Activated gamma-delta T cell treated with Interleukin-2 at 50 U/mL for 16 hours (primary cell): ENCODE measurements at places on chromosomes 2 and 18.

DNA sequence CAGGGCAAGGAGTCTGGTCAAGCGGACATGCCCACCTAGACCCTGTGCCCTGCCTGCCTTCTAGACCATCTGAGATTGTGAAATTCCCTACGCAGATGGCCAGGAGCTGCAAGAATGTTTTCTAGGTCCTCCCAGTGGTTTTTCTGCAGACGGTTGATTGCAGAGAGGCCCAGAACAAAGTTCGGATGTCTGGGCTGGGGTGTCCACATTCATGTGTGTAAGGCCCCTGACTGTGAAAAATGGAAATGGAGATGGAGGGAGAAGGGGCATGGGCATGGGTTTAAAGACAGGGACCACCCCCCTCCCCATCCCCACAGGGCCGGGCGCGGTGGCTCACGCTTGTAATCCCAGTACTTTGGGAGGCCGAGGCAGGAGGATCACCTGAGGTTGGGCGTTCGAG is 11.8 kb downstream of the ARHGAP25 start:
- DNase-seq: no peak

- DNase-seq: no peak
Observed at GRCh38 chr2:67137699-67138098, 259.4 kb upstream of the ETAA1 start.

GRCh38 chr2:71675296-71675695 is 221.9 kb downstream of the DYSF start:
- no peak for DNase-seq

DNA sequence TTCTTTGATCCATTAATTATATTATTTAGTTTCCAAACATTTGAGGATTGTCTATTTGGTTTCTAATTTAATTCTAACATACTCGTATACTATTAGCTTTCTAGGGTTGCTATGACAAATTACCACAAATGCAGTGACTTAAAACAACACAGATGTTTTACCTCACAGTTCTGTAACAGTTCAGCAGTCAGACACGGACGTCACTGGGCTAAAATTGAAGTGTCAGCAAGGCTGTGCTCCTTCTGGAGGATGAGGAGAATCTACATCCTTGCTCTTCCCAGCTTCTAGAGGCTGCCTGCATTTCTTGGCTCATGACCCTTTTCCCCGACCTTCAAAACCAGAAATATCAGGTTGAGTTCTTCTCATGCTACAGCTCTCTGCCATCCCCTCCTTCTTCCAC is 117.6 kb downstream of the TFCP2L1 start:
- no peak for DNase-seq

GRCh38 chr2:14828223-14828622 is 195.7 kb downstream of the LRATD1 start:
- DNase-seq: no peak

DNA sequence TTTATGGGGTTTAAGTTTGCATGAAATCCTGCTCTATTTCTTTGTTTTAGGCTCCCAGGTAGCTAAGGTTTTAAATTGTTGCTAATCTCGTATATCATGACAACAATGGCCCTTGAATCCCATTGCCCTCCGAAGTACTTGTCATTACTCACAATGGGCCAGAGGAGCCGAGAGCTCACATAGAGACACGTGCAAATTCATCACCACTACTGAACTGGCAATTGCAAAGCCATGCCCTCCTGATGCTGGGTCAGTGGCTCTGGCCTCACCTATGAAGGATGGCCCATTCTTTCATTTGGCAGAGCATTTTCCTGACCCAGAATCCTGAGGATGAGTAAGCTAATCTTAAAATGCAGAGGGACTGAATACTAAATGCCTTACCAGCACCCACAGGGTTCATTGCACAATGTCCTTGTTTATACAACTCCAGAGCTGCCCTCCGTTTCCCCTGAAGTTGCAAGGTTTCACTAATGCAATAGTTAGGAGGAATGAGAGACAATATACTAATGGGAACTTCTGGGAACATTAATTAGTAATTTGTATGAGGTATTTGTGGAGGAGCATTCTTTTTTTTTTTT is 71.6 kb upstream of the GAREM1 start:
- DNase-seq: no peak

DNA sequence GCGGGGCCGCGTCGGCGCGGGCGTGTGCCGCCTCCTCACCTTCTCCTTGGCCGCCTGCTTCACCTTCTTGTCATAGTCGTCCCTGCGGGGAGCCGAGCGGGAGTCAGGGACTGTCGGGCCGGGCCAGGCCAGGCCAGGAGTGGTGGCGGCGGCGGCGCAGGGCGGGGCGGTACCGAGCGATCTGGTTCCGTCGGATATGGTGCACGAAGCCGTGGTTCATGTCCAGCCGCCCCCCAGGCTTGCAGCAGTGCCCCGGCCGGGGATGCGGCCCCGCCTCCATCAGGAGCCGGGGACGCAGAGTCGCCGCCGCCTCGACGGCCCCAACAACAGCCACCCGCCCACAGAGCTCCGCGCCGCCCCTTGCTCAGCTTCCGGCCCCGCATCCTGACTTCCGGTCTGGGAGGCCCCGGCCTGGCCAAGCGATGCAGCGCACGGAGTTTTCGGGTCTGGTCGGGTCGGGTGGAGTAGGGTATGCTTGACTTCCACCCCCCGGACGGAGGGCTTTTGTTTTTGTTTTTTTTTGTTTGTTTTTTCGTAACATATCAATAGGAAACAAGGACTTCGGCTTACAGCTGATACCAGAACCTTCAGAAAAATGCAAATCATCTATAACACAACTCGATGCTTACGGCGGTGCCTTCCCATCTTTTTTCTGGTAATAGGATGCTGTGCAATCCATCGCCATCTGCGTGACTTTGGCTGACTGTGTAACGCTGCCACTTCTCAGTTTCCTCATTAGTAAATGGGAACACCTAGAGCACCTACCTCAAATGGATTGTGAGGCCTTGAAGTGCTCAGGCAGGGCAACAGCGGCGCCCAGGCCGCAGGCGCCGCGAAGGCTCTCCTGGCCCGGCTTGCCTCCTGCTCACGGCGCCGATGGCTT is at the start of gene C2orf68:
TSS of gene C2orf68 (minus strand) at position 362 of the 883 bp plus-strand sequence. CDS start at position 280, 82 bp downstream.
- peak; percentile 82 for DNase-seq

GRCh38 chr18:49250816-49251388 is 209.5 kb downstream of the DYM start:
- no peak for DNase-seq

DNA sequence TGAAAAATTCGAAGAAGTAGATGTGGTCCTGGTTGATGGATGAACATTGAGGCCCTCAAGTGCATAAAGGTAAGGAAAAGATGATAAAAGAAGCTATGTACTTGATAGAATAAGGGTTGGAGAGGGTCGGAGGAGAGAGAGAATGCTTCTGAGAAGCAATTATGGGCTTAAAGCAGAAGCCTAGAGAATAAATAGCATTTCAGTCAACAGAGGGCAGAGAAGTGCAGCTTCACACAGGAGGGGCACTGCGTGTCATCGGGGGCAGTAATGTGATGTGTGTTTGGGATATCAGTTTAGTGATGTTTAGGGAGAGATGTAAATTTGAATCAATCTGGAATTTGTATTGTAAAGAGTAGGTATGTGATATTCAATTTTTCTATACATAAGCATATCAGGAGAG is 334.5 kb downstream of the PIK3C3 start:
- no peak for DNase-seq

DNA sequence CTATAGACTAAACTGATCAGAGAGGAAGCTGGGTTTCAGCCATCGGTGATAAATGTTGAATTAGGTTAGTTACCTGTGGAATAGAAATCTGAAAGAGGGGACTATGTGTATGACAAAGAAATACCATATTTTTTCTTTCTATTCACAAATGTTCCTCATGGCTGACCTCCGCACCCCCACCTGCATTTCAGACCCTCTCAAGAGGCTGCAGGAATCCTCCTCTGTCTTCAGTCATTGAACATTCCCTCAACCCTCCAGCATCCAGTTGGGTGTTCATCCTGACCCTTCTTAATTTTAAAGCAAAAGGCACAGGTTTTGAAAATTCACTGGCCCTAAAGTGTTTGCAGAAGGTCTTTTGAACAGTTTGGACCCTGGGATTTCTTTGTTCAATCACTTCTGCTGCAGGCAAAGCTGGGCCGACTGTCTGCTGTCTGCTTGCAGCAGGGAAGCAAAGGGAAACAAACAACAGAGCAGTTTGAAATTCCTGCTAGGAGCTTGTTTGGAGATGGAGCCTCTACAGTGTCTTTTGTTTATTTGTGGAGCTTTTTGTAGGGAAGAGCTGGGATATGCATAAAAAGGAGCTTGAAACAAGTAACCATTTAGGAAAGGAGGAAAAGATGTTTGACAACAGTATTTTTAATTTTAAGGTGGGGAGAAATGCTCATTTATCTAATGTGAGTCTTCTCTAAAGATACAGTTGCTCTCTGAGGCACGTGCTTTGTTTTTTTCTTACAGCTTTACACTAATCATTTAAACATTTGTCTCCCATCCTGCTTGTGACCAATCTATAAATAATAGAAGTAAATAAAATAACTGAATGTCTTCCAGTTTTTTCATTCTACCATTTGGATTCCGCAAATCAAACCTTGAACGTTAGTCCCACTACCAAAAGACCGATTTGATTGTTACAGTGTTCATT is 213.3 kb upstream of the MMADHC start:
- no peak for DNase-seq

DNA sequence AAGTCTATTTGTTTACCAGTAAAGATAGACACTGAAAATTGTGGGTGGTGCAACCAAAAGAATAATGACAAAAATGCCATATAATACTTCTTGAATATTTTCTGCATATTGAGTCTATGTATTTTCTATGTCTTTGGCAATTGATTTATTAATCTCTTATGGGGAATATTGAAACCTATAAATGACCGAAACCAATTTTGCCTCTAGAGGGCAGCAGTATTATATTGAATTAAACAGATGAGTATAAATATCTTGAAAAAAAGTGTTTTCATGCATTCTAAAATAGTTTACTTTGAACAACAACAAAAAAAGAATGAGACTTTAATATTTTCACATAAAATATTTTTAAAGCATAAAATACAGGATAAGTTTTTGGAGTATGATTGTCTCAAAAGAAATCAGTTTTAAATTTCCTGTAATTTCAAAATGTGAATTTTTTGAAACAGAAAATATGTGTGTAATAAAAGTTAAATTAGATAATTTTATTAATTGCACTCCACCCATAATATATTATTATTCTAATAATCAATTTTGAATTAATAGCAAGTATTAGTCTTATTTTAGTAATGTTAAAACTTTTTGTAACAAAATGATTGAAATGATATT is 49.9 kb upstream of the CALCRL start:
- no peak for DNase-seq

DNA sequence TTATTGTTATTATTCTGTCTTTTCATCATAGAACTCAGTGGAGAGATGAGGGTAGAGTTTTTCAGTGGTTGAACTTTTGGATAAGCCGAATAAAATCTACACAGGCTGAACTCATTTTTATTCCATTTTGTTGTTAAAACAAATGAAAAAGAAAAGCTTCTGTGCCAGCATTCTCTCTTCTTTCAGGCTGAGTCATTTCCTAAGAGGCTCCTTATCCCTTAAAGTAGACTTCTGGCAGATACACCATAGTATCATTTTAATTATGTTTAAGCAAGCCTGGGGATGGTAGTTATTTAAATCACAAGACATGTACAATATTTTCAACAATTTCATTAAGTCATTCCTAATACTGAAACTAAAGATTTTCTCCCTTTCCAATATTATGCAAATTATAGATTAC is 1364.0 kb upstream of the NRXN1 start:
- no peak for DNase-seq

GRCh38 chr2:19689646-19690168 is 212.1 kb downstream of the TTC32 start:
- DNase-seq: no peak

- no peak for DNase-seq
Observed at GRCh38 chr2:173198327-173198726, 122.7 kb downstream of the MAP3K20 start.

DNA sequence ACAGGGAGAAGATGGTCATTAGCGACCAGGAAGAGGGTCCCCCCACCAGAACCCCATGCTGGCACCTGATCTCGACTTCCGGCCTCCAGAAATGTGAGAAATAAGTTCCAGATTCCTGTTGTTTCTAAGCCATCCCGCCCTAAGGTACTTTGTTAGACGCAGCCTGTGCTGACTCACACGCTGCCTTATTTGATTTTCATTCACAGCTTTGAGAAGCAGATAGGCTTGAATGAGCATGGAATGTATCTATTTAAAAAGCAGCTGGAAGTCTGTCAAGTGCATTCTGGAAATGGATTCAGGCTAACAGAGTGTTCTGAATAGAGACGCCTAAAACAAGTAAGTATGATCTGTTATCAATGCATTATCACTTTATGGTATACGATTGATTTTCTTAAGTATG is 8.3 kb upstream of the IL1R2 start:
- DNase-seq: no peak

- no peak for DNase-seq
Observed at GRCh38 chr18:25467226-25467987, 115.4 kb upstream of the ZNF521 start.

DNA sequence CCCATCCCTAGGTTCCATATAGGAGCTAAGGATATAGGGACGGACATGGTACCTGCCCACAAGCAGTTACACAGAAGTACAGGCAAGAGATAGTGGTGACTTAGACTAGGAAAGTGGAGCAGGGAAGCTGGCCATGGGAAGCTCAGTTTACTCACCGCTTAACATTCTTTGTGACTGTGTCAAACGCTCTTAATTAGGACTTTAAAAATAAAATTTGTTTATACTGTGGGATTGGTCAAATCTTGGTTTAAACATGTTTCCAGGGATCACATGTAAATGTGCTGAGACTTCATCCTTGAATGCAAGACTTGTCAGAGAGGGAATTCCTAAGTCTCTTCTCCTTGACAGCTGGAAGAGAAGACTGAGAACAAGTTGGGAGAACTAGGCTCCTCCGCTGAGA is 107.3 kb downstream of the MTCL1 start:
- DNase-seq: no peak

- DNase-seq: no peak
Observed at GRCh38 chr2:109194620-109194937, 65.6 kb downstream of the SH3RF3 start.
